NCI-H187 treated with DMSO at 0.1 percent for 48 hours (cell line): ENCODE measurements at places on chromosomes 2 and 18.

DNA sequence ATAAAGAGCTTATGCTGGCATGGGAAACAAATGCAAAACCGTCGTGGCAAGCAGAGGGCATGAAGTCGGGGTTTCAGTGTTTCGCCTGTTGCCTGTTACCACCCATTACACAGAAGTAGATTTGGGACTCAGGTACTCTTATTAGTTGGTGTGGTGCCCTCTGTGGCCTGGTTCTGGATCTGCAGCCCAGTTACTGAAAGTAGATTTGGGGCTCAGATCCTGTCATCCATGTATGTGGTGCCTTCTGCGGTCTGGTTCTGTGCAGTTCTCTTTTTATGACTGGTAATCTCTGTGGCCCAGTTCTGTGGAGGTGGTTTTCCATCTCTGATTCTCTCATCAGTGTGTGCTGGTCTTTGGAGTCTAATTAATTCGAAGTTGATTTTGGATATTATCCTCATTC, 45.2 kb downstream of the ADNP2 start:
- no peak for DNase-seq

GRCh38 chr2:132392221-132392620, 24.4 kb upstream of the GPR39 start:
- no peak for DNase-seq

- DNase-seq, result no peak
Observed at GRCh38 chr2:108351889-108352288, 25.9 kb upstream of the SULT1C4 start.

- DNase-seq, result no peak
Observed at GRCh38 chr18:44884431-44884830, 203.7 kb downstream of the SETBP1 start.

GRCh38 chr18:8908792-8909510, 193.5 kb upstream of the NDUFV2 start:
- DNase-seq, result no peak
